Activated naive CD4-positive, alpha-beta T cell treated with anti-CD3 and anti-CD28 coated beads, Interleukin-2, amount 50 U/mL, for 72 hours (primary cell): ENCODE measurements at places on chromosomes 3 and 15. TPM values are rescaled to one million over a fixed set of nuclear protein-coding genes. Genes with fewer than 3 reads are reported as not detected.

GRCh38 chr15:31498329-31498728 lies 171.7 kb downstream of the KLF13 start:
- no peak for DNase-seq

The ZBBX gene
- total RNA-seq: not detected

The SNRPN gene
- total RNA-seq: 58.7 TPM

- no peak for DNase-seq
These were observed 35.9 kb upstream of the SPRED1 start for GRCh38 chr15:38216763-38217162.

DNA sequence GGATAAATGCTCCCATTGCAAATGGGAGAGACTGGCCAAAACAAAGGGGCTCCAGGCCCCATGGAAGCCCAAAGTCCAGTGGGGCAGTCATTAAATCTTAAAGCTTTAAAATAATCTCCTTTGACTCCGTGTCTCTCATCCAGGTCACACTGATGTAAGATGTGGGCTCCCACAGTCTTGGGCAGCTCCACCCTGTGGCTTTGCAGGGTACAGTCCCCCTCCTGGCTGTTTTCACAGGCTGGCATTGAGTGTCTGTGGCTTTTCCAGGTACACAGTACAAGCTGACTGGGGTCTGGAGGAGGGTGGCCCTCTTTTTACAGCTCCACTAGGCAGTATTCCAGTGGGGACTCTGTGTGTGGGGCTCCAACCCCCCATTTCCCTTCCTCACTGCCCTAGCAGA lies 45.9 kb downstream of the NIPA2 start:
- DNase-seq: no peak

DNA sequence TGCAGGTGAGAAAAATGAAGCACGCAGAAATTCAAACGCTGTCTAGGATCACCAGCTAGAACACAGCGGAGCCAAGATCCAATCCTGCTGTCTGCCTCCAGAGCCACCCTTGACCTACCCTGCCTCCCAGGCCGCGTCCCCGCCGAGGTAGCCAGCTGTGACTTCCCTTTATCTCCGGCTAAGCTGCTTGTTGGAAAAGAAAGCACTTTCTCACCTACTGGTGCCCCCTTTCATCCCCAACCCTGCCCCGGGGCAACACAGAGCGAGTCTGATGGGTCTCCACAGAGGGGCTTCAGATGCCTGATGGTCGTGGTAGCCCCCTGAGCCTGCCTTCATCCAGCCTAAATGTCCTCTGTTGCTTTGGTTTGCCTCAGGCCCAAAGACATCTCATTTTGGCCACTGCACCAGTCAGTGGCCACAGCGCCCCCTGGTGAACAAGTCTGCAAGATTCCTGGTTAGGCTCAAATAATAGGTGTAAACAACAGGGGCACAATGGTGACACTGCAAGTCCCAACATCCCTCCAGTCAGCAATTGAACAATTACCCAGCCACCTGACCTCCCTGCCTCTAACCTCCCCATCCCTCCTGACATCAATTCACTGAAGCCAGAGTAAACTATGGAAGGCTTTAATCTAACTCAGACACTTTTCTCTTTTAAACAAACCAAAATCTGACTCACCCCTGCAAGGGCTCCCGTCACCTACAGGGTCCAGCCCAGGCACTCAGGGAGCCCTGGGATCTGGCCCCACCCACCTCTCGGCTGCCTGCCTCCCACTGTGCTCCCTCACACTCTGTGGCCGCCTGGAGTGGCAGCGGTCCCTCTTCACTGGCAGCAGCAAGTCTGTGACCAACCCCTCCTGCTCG lies 27.3 kb upstream of the BCL2L10 start:
- DNase-seq: no peak

The KAT2B gene
- total RNA-seq: 27.3 TPM

- no peak for DNase-seq
These were observed 7.7 kb downstream of the FAM107A start for GRCh38 chr3:58569287-58570001.

- no peak for DNase-seq
These were observed 27.2 kb upstream of the GLCE start for GRCh38 chr15:69132977-69133861.

The CILP gene
- not detected for total RNA-seq

The CCDC33 gene
- not detected for total RNA-seq

GRCh38 chr15:88623061-88623460 lies 1.9 kb downstream of the AEN start:
- peak; percentile 58 for DNase-seq

GRCh38 chr3:72515941-72516340 lies 332.3 kb downstream of the SHQ1 start:
- no peak for DNase-seq

GRCh38 chr3:68249265-68249664 lies 594.9 kb upstream of the SUCLG2 start:
- peak; percentile 10 for DNase-seq

GRCh38 chr3:56763233-56763632 lies 38.5 kb downstream of the ARHGEF3 start:
- DNase-seq: no peak

DNA sequence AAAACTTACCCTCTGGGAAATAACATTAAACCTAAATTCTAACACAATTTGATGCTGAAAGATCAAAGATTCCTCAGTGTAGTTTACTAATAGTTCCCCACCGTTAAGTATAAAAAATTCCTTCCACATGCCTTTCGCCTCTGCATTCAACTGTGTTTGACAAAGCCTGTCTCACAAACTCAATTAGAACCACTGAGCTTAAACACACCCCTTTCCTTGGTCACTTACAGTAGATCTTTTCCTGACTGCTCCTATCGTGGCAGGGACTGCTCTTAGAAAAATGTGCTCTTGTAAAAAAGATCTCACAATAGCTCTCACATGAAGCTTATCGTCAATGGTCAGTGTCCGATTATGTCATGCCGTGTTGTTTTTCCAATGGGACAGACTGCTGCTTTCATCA lies 8.9 kb upstream of the KBTBD8 start:
- no peak for DNase-seq

DNA sequence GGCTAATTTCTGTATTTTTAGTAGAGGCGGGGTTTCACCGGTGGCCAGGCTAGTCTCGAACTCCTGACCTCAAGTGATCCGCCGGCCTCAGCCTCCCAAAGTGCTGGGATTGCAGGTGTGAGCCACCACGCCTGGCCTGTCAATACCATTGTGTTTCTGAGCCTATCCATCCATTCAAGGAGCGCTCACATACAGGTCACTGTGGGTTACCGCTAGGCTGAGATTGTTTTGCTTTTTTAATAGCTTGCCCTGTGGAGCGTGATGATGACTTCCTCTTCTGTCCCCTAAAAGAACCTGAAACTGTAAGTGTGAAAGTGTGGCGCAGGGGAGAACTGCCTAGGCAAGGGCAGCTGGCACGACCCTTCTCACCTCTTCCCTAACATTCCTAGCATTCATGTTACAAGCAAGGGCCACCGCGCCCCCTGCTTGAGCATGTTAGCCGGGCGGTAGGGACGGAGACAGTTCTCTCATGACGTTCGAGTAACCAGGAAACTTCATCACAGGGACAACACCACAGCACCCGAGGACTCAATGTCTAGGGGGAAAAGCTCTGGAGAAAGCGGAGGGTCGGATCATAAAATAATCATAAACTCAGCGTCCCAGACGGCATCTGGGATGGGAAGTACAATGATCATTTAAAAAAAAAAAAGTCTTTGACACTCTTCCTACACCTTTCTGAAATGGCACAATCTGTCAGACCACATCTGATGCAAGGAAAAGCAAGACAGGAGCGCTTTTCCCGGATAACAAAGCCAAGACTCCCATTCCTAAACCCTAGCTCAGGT lies 790 bp downstream of the LAMP3 start:
- DNase-seq: no peak

The TGFBR2 gene
- 45.0 TPM for total RNA-seq

GRCh38 chr15:69094124-69094921 lies 66.1 kb upstream of the GLCE start:
- DNase-seq: no peak

GRCh38 chr3:127096256-127097071 lies 96.5 kb upstream of the PRR23E start:
- DNase-seq: no peak

The CFAP91 gene
- 0.68 TPM for total RNA-seq
